H7 (cell line): ENCODE measurements at places on chromosomes 6 and 20. TPM values are rescaled to one million over a fixed set of nuclear protein-coding genes. Genes with fewer than 3 reads are reported as not detected.

- peak; percentile 36 for DNase-seq
These were observed 16.0 kb downstream of the DYNLT1 start for GRCh38 chr6:158628542-158628941.

- no peak for DNase-seq
These were observed 31.8 kb downstream of the HFE start for GRCh38 chr6:26118999-26119398.

GRCh38 chr20:43320536-43320935, 130.8 kb upstream of the PTPRT start:
- no peak for DNase-seq

DNA sequence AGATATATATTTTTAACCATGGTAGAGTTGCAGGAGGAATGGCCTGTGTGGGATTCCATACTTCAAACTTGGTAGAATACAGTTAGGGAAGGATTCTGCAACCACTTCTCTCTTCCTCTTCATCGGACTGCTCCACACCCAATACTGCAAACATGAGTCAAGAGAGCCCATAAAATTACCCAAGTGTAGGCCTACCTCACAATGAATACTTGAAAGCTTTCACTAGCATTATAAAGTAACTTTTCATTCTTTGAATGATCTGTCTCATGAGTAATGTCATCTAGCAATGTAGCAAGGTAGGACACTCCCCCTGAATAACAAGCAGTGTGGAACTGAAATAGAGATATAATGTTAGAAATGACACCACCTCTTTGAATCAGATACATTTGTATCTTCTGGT, 79.4 kb downstream of the FOXC1 start:
- no peak for DNase-seq

- DNase-seq = no peak
These were observed 206.6 kb upstream of the CST7 start for GRCh38 chr20:24742436-24742835.

GRCh38 chr6:52514514-52514913, 62.3 kb downstream of the TRAM2 start:
- no peak for DNase-seq

DNA sequence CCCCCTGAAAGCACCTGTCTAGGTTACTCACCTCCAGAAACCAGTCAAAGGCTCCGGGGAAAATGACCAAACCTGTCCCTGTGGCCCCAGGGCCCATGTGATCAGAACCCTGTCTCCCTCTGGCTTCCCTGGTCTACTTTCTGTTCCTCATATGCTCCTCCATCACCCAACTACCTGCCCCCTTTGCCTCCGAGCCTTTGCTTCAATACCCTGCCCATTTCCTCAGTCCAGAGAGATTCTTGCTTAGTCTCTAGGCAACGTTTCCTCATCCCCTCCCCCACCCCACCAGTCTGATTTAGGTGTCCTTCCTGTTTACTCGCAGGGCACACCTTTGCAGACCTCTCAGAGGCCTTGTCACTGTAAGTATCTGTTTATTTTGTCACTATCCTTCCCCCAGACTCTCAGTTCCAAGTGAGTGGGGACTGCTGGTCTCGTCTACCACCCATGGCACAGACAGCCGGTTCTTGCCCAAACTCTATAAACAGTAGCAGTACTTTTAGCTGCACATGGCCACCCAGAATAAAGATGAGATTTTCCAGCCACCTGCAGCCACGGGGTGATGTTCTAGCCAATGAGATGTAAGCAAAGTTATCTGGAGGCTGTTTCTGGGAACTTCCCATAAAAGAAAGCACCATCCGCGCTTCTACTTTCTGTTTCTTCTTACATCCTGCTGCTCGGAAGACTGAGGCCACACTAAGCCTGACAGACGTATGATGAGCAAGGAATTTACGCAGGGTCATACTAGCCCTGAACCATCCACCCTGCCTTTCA, 13.3 kb downstream of the ELOVL5 start:
- no peak for DNase-seq

- no peak for DNase-seq
These were observed 176.5 kb downstream of the PREX1 start for GRCh38 chr20:48651271-48651670.

GRCh38 chr6:45864651-45865050, 151.0 kb downstream of the CLIC5 start:
- no peak for DNase-seq

DNA sequence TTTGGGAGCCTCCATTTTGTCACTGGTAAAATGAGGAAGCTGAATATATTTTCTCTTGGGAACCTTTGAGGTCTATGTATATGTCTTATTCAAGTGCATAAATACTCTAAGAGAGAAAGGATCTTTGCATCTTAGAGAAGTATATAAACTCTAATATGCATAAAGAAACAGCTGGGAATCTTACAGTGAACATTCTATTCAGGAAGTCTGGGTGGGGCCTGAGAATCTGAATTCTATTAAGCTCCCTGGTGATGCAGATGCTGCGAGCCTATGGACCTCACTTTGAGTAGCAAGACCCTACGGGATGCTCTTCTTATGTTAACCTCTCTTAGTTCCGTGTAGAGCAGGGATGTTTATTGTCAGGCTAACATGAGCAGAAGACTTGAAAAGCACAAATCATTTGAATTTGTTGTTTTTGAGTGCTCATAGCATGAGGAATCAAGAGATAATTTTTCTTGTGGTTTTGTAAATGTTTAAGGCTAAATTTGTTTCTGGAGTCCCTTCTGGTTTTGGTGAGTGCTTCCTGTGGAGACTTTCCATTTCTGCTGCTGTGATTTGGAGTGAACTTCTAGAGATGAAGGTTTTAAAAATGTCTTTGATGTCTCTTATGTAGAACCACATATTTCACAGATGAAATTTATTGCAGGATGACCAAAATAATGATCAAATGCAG, 281.2 kb upstream of the JAG1 start:
- DNase-seq = no peak

DNA sequence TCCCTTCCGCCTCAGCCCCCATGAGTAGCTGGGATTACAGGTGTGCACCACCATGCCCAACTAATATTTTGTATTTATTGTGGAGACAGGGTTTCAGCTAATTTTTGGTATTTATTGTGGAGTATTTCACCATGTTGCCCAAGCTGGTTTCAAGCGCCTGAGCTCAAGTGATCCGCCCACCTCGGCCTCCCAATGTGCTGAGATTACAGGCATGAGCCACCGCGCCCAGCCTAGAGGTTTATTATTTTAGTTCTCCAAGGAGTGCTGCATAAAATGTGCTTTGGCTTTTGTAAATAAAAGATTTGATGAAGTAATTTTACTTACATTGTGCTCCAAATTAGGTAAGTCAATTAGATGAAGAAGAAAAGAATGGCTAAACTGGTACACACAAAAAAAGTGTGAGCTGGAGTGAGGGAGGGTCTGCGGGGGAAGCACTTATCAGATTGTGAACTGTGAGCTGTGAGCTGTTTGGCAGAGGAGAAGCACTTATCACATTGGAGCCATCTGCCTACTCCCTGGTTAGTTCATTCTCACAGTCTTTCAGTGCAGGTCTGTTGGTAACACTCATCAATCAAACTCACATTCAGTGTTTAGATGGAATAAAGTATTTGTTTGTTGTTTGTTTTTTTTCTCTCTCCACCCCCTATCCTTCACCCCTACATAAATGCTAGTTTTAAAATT, 398.0 kb downstream of the EPHA7 start:
- DNase-seq = no peak

- DNase-seq = no peak
These were observed 10.2 kb downstream of the ACSS1 start for GRCh38 chr20:25047766-25048165.

- DNase-seq = no peak
These were observed 90.2 kb downstream of the ANKS1A start for GRCh38 chr6:34979218-34979617.

GRCh38 chr6:25218346-25218745, 60.8 kb upstream of the CARMIL1 start:
- peak; percentile 39 for DNase-seq

DNA sequence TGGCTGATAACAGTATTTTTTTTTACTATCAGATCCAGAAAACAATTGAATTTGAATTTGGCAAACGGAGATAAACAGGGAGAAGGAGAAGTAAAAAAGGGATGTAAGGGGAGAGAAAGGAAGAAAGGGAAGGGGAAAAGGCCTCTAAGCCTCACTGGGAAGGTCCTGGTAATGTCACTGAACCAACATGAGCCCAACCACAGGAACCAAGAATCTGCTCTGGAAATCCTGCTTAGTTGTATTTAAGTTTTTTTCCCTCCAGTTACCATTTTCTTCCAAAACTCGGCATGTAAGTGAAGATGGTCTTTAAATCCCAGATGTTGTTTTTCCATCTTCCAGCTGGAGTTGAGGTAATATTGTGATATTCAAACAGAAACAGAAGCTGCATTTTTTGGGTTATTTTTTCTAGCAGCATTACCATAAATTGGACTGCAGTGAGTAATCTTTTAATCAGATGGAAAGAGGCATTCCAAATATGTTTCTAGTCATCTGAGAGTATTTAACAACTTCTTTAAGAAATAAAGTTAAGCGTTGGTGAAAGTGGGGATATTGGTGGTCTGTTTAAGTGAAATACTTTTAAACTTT, 91.1 kb downstream of the TXNDC5 start:
- no peak for DNase-seq

DNA sequence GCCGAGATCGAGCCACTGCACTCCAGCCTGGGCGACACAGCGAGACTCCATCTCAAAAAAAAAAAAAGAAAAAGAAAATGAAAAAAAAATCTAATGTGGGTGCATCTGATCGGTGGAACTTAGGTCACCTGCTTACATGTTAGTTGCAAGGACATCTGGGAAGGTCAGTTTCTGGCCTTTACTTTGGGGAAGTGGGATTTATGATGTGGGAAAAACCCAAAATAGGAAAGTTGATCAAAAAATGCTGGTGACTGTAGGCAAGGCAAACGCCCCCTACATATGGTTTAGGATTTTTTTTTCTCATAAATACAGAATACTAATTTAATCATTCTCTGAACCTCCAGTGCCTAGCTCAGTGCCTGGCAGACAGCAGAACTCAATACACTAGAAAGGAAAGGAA, 69.2 kb upstream of the PIM1 start:
- DNase-seq = no peak

- no peak for DNase-seq
These were observed 237.8 kb downstream of the LY86 start for GRCh38 chr6:6826095-6826901.

- no peak for DNase-seq
These were observed 91.9 kb upstream of the CLDN20 start for GRCh38 chr6:155171747-155172449.

- no peak for DNase-seq
These were observed 368.8 kb upstream of the SASH1 start for GRCh38 chr6:147973806-147974205.

DNA sequence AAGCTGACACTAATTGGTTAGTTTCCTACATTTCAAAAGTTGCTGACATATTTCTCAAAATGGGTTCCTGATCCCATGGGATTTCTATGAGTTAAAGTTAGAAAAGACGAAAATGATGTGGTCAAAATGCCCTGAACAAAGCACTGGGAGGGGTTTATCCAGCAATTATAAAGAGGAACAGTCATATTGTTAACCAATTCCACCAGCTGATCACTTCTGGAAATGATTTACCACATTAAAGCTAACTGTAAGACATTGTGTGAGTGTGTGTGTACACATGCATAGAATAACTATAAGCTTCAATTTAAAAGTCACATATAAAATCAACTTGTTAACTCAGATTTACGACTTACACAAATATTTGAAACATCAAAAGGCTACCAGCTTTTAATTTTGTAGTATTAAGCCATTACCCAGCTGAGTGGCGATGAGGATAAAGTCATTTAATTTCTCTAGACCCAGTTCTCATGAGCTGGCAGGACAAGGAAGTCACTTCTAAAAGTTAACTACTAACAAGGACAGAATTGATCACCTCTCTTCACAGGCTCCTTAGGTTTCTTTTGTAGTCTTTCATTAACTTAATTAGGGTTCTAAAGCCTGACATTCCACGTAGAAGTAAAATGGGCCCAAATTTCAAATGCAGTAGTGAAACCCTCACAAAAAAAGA, 40.4 kb downstream of the MAN1A1 start:
- DNase-seq = no peak

GRCh38 chr20:50418890-50419642, 91.1 kb upstream of the PTPN1 start:
- no peak for DNase-seq

GRCh38 chr6:17673543-17674254, 33.0 kb downstream of the NUP153 start:
- no peak for DNase-seq

DNA sequence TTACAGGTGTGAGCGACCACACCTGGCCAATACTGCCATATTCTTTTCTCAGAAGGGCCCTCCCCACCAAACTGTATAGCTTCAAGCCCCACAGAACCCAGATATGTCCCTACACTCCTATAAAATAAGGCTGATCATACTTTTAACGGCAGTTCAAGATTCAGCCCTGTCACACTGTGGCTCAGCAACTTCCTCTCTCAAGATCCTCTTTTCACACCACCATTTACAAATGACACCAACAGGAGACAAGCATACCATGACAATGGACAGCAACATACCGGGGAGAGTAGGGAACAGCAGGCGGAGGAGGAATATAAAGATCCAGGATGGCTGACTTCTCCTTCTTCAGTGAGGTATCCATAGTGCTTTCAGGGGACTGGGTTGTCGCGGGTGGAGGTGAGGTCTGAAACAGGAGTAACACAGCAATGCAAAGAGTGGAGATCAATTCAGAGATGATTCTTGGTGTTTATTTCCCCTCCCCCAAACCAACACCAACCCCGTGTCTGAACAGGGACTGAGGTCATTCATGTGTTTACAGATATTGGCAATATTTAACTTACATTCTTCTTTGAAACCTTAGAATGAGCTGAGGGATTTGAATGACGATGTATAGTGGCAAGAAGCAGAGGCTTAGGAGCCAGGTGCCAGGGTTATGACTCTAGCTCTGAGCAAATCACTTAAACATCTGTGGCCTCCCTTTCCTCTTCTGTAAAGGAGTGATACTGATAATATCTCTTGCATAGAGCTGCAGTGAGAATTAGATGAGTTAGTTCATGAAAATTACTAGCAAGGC, 57.6 kb upstream of the IPCEF1 start:
- no peak for DNase-seq

DNA sequence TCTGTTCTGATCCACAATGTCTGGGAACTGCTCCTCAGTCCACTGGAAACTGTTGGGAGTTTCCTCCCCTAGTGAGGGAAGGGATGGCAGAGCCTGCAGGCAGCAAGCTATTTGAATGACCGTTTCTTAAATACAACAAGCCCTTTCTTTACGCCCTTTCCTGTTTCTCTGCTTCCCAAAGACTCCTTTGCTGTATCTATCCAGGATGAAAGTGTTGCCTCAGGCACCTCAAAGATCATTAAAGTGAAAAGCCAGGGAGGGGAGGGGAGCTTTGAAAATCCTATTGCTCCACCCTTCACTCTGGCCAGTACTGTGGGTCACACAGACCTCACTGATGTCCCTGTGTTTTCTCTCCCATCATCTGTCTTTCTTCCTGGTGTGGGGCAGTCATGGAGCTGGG, 213.1 kb downstream of the RNF144B start:
- no peak for DNase-seq

The DPPA5 gene
- 0.97 and 2.1 TPM in 2 replicates for total RNA-seq

The SLC17A3 gene
- total RNA-seq = not detected in 2 replicates

The PDYN gene
- 0.15 and 0.52 TPM in 2 replicates for total RNA-seq

The CRNKL1 gene
- total RNA-seq = 17.1 and 23.0 TPM in 2 replicates

The ACAT2 gene
- 73.0 and 108 TPM in 2 replicates for total RNA-seq

The CDKN1A gene
- total RNA-seq = 0.28 and 0.55 TPM in 2 replicates

The TNNC2 gene
- 0.42 and 0.70 TPM in 2 replicates for total RNA-seq

The ARID1B gene
- total RNA-seq = 20.9 and 27.8 TPM in 2 replicates
